ENCODE measurements at places on chromosomes 2 and 18.

DNA sequence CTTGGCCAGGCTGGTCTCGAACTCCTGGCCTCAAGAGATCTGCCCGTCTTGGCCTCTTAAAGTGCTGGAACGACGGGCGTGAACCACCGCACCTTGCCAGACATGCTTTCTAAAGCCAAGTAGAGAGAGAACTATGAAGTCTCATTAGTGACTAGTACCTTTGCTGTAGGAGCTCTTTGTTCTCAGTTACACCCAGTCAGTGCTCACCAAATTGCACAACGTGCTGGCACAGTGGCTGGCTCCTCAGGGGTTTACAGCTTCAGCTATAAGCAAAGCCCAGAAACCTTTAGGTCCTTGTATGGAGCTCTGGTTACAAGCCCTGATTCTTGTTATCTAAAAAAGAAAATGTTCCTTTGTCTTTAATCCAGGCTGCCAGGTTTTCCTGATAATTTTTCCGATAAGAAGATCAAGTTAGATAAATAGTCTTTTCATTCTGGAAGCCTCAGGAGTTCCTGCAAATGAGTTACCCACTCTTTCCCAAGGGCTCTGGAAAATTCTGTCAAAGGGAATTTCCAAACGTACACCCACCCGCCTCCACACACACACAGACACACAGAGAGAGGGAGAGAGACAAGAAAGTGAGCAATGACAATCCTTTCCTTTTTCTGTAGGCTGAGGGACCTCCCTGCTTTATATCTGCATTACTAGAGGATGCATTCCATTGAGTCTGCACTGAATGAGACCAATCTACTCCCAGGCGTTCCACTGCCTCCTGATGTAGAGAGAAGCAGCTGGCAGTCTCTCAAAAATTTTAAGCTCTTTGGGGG lies 100.2 kb upstream of the CSRNP3 start:
- no peak for DNase-seq

DNA sequence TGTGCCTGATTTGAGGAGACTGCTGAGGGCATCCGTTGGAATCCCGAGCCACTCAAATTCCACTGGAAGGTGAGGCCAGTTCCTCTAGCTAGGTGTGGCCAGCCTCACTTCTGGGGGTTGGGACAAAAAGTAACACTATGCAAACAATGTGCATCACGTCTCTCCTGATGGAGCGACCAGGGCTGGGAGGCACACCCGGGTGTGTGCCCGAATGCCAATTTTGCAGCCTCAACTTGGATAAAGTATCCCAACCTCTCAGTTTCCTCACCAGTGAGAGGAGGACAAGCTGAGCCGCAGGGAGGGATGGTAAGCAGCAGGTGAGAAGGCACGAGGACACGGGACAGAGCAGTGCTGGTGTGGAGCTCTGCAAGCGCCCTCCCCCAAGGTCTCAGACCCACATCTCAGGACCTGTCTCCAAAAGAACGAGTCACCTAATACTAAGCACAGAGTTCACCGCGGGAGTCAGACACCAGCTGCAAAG lies 218.3 kb downstream of the HAUS1 start:
- no peak for DNase-seq

DNA sequence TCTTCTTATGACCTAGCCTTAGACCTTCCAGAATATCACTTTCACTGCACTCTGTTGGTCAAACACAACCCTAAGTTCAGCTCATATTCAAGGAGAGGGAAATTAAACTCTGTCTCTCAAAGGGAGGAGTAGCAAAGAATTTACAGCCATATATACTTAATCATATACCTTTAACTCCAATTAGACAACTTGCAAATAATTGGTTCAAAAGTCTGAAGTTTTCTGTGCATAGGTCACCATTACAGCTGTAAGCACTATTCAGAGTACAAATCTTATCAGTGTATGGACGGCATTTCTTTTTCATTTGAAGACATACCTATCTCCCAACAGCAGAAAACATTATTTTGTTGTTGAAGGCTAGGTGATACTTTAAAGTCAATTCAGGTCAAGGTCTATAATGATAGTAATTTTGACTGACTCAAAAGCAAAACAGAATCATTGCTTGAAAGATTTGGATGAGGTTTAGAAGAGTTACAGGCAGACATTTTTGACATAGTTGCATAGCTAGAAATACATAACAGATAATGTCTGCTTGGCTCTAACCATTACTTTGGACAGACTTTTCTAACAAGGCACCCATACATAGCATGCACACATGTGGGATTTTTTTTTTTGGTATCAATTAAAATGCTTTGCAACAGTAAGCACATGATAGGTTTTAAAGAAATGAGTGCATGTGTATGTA lies 131.5 kb downstream of the CPS1 start:
- DNase-seq, result no peak

DNA sequence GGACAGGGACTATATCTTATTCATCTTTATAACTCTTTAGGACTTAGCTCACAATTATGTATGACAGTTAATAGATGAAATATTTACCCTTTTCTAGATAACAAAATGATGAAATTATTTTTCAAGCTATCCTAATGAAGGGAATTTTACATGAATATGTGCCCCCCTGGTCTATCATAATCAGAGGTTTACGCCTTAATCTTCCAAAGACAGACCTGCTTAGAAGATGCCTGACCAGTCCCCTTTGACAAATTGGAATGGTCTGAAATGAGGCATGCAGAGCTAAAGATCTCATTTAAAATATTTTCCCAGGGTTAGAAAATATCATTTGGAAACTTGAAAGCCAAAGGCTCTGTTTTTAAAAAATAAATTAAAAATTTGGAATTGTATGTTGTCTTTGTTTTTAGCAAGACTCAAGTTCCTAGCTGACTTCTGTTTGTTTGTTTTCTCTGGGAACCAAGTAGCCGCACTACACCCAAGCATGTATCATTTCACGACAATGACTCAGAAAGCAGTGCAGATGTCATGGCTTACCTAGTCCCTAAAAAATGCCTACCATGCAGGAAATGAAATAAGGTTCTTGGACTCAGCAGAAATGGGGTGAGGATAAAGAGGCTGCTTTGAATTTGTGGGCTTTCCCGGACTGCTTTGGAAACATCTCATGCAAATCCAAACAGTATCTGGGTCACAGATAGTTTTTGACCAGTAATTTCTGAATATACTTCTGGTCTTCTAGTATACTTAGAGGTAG lies 162.1 kb downstream of the ZEB2 start:
- peak; percentile 58 for DNase-seq

DNA sequence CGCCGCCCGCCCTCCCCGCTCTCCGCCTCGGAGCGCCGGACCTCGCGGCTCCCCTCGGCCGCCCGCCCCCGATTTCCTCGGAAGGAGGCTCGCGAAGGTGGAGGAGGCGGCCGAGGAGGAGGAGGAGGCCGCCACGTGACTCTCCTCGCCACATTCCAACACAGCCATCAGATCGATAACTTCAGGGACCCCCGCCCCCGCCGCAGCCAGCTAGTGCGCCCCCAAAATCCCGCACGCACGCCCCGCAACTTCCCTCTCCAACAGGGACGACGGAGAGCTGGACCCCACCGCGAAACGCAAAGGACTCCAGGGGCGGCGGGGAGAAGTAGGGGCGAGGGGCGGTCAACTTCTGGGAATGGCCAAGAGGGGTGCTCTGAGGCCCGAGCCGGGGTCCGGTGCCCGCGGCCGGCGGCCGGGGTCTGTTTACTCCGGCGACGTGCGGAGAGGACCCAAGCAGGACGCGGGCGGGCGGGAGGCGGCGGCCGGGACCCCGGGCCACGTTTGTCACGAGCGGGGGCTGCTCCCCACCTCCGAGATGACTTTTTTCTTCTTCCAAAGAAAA lies 2.0 kb downstream of the ZNF521 start:
- peak; percentile 25 for DNase-seq

DNA sequence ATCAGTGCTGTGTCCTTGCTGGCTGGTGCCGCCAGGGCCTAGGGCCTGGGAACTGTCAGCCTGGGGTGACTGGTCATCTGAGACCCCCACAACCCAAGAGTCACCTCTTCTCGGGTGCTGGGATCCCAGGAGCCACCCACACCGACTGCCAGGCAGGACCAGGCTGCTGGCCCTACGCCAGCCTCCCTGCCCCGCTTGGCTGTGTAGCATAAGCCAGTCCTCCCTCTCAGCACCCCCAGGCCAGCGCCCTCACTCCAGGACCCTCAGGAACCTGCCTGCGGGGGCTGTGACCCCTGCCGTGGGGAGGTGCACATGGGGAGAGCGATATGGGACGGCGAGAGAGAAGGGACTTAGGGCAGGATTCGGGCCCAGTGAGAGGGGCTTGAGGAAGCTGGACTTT lies 9.5 kb downstream of the ARHGEF4 start:
- DNase-seq, result no peak

DNA sequence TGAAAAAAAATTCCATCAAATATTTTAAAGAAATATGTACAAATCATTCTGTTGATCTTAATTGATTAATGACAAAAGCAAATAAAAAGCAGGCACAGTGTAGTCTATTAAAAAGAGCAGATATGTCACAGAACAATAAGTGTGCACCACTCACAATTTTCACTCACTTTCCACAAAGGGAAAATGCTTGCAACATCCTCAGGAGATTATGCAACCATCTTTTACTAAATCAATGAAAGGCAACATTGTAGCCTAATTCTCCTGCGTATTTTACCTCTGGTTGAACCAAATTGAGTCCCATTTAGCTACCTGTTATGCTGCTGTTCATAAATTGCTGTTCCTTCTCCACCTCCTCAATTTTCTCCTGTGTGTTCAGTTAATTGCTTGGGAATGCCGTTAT lies 1346.8 kb upstream of the PIK3C3 start:
- no peak for DNase-seq

DNA sequence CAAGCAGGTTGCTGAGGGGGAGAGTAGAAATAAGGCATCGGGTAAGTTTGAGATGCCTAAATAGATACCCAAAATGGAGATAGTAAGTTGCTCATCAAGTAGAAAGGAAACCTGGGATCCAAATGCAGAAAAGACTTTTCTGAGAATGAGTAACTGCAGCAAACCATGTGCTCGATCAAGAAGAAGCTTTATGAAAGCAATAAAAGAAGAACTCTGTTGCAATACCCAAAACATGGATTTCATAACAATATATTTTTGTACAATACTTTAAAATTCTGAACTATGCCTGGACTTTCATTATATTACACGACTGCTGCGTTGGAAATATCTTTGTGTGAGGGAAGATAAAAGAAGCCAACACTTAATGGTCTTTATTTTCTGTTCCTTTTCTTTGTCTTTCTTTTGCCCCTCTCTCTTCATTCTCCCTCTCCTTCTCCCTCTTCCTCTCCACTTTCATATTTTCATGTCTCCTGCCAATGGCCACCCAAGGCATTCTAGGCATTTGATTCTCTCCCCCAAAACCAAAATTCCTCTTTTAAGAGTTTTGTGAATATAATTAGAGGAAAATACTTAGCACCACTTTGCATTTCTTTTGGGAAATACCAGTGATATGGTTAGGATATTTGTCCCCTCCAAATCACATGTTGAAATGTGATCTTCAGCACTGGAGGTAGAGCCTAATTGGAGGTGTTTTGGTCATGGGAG lies 257.6 kb downstream of the MREG start:
- DNase-seq, result no peak

- DNase-seq, result no peak
Observed at GRCh38 chr18:78497641-78498040, 482.0 kb upstream of the SALL3 start.

GRCh38 chr18:35581898-35582641 lies 530 bp downstream of the GALNT1 start:
- DNase-seq, result peak; percentile 45

DNA sequence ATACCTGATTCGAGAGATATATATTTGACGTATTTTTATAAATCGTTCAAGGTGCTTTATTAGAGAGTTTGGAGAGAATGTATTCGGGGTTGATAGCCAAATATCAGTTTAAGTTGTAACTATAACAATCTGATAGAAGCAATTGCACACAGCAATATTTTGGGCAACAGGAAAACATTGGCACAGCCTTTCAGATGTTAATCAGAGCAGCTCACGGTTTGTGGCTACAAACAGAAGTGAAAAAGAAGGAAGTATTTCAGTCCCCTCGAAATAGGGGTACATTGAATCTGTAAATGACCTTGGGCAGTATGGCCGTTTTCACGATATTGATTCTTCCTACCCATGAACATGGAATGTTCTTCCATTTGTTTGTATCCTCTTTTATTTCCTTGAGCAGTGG lies 20.6 kb downstream of the SERPINB10 start:
- DNase-seq, result no peak

GRCh38 chr2:19850056-19851050 lies 51.4 kb downstream of the TTC32 start:
- DNase-seq, result no peak

- no peak for DNase-seq
Observed at GRCh38 chr2:161352719-161353118, 44.5 kb downstream of the PSMD14 start.

- DNase-seq, result no peak
Observed at GRCh38 chr2:113083296-113083695, 15.5 kb downstream of the IL1F10 start.

DNA sequence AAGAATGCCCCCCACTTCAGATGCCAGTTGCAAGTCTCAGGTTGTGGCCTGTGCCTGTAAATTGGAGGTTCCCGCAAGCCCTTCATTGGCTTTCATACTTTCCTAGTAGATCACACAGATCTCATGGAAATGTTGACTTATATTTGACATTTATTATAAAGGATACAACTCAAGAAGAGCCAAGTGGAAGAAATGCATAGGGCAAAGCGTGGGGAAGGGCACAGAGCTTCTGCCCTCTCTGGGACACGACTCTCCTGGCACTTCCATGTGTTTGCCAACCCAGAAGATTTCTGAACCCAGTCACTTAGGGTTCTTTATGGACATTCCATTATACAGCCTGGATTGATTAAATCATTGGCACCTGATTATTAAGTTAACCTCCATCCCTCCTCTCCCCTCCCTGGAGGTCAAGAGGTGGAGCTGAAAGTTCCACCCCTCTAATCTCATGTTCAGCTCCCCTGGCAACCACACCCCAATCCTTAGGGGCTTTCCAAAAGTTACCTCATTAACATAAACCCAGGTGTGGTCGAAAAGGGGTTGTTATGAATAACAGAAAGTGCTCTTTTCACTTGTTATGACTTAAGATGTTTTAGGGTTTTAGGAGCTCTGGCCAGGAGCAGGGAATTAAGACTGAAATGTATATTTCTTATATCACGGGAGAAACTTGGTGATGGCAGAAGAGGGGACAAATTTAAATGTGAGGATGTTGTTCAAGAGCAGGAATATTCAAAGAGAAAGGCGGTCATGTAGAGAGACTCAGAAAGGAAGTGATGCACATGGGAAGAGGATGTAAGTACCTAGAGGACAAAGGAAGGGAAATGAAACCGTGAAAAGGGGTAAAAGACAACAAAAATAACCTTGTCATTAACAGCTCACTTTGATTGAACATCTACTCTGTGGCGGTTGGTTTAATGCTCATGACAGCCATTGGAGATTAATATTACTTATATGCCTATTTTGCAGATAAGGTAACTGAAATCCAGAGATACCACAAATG lies 31.8 kb downstream of the SP100 start:
- DNase-seq, result peak; percentile 66

GRCh38 chr2:64540615-64541014 lies 16.5 kb downstream of the AFTPH start:
- no peak for DNase-seq

DNA sequence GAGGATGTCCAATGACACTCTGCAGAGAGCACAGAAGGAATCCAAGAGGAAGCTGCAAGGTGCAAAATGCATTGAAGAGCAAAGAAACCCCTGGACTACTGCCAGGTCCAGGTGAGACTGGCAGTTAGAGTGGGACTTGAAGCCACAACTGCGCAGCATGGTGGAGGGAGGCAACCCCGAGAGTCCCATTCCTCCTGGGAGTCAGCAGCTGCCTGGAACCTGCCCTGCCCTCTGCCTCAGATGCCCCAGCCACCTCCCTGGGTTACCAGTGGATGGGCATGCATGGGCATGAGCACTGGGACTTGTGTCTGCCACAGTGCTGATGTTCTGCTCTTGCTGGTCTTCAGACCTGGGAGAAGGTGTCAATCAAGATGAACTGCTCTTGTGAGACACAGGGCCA lies 43.2 kb downstream of the ANKMY1 start:
- DNase-seq, result no peak

All from GM20000 (cell line).